HFF-Myc (cell line): ENCODE measurements at places on chromosomes 1 and 21.

GRCh38 chr1:207404849-207405525 lies 49.1 kb upstream of the CR2 start:
- peak; percentile 43 for DNase-seq

DNA sequence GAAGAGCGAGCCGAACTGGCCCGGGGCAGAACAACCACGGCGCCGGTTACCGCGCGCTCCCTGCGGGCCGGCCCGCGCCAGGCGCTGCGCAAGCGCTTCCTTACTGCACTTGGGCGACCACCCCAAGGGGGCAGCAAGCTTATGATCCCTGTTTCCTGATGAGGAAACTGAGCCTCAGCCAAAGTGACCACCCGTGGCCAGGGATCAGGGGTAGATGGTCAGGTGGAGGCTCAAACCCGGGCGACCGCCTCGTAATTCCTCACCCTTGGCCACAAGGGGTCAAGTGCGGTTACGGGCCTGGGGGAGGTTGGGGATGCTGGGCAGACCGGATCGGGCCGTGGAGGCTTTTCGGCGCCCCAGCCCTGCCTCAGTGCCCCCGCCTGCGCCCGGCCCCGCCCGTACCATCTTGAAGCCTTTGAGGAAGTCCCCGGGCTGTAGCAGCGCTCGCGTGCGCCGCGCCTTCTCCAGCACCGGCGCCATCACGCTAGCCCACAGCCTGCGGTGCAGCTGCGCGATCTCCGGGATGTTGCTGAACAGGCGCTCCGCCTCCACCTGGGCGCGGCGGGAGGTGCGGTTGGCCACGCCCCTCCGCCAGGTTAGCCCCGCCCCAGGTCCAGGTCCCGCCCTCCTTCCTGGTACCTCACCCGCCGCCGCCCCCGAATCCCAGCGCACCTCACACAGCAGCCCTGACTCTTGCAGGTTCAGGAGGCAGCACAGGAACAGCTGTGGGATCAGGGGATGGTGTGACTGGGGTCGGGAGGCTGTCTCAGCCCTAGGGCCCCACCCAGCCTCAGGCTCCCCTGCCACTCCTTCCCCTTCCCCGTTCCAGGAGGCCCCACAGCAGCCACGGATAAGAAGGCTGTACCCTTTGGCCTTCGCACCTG lies 5.4 kb upstream of the TNFRSF25 start:
- DNase-seq: no peak

DNA sequence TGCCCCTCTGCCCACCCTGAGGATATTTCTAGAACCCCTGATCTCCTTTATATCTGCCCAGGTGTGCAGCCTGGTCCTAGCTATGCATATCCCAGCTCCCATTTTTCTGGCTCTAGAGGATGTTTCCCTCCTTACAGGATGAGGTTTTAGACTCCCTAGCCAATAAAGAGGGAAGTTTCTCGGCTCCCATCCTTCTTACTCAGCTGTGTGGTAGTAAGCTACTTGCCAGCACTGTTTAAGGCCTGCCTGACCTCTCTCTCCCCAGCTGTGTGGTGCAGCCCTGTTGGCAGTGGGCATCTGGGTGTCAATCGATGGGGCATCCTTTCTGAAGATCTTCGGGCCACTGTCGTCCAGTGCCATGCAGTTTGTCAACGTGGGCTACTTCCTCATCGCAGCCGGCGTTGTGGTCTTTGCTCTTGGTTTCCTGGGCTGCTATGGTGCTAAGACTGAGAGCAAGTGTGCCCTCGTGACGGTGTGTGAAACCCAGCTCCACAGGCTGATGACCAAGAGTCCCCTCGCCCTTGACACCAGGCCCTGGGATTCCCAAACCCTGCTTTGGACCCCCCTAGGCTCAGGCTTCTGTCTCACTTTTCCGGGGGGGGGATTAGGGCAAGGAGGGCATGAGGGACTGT lies 7.8 kb upstream of the P3R3URF start:
- DNase-seq: no peak

DNA sequence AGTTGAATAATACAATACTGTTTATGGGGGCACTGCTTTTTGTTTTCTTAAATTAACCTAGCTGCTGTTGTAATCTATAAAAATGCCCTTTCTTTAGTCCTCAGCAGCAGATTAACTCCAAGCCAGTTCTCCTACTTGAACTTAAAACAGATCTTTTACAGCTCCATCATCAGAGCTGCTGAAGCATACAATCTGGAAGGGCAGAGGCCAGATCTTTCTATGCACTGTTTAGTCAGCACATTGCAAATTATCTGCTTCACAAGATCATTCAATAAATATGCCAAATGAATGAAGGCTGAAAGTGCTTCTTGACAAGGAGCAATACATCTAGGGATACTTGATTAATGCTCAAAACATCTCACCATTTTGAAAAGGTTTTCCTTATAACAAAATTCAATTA lies 115.8 kb downstream of the PLPPR5 start:
- DNase-seq: no peak

DNA sequence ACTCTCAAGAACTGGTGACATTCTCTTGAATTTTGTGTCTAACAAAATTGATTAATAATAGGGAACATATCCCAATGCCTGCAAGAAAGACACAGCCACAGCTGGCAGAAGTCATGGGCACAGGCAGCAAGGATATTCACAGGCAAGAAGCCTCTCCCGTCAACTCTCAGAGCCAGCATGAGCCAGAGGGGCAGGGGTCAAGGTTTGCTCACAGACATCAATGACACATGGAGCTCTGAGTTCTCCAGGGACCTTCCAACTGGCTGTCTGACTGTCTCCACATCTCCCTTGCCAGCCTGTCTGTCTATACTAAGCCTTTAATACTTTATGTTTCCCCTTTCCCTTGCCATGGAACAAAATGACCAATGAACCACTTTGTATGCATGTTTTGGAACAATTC lies 101.5 kb upstream of the RAB4A start:
- no peak for DNase-seq

GRCh38 chr1:4916610-4917009 lies 262.2 kb downstream of the AJAP1 start:
- no peak for DNase-seq

- no peak for DNase-seq
Observed at GRCh38 chr1:234495231-234495990, 16.4 kb upstream of the TARBP1 start.

DNA sequence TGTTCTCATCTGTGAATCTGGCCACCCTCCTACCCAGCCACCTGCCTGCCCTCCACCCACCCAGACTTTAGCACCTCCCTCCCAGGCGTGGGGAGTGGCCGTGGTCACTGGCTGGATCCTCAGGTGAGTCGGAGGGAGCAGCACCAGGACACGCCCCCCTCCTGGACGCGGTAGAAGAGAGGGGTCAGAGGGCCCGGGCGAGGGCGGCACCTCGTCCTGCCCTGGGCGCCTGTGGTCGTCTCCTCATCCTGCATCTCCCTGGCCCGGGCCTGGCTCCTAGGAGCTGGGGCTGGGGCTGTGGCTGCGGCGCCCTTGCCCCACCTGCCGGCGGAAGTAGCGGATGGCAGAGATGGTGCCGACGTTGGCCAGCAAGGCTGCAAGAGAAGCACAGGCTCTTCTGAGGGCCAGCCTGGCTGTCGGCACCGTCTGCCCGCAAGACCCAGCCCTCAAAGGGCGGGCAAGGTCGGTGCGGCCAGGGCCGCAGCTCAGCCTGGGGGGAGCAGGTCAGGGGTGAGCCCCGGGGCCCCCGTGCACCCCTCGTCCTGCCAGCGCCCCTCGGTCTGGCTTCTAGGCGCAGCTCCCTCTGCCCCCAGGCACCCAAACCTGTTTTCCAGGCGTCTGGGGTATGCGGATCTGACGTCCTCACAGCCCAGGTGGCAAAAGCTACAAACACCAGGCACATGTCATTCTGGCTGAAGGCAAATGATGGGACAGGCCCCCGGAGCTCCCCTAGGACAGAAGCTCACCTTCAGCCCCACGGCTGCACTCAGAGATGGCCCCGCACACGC lies 5.8 kb downstream of the PERM1 start:
- DNase-seq: no peak

GRCh38 chr1:92922356-92923035 lies 38.8 kb downstream of the DIPK1A start:
- DNase-seq: no peak

- peak; percentile 87 for DNase-seq
Observed at GRCh38 chr1:24769656-24770651, 24.7 kb downstream of the CLIC4 start.

GRCh38 chr1:151988405-151988923 lies 5.2 kb downstream of the S100A10 start:
- DNase-seq: peak; percentile 89

DNA sequence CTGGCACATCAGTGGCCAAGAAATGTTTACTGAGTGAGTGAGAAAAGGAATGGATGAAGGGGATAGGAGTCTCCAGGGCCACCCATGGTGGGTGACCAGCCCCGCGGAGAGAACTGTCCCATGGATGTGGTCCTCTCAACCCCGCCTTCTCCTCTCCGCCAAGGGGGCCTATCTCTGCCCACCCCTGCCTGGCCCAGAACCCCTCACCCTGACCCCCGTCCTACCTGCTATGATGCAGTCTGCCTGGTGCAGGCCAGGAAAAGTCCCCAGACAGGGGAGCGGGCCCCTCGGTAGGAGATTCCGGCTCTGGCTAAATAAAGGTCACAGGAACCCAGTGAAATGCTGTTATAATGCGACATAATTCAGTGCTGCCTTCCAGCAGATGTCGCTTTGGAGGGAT lies 107.6 kb downstream of the PTPRU start:
- no peak for DNase-seq

GRCh38 chr1:181057079-181057478 lies 23.3 kb downstream of the MR1 start:
- DNase-seq: no peak

GRCh38 chr1:34476371-34476770 lies 278.5 kb upstream of the GJB5 start:
- no peak for DNase-seq

DNA sequence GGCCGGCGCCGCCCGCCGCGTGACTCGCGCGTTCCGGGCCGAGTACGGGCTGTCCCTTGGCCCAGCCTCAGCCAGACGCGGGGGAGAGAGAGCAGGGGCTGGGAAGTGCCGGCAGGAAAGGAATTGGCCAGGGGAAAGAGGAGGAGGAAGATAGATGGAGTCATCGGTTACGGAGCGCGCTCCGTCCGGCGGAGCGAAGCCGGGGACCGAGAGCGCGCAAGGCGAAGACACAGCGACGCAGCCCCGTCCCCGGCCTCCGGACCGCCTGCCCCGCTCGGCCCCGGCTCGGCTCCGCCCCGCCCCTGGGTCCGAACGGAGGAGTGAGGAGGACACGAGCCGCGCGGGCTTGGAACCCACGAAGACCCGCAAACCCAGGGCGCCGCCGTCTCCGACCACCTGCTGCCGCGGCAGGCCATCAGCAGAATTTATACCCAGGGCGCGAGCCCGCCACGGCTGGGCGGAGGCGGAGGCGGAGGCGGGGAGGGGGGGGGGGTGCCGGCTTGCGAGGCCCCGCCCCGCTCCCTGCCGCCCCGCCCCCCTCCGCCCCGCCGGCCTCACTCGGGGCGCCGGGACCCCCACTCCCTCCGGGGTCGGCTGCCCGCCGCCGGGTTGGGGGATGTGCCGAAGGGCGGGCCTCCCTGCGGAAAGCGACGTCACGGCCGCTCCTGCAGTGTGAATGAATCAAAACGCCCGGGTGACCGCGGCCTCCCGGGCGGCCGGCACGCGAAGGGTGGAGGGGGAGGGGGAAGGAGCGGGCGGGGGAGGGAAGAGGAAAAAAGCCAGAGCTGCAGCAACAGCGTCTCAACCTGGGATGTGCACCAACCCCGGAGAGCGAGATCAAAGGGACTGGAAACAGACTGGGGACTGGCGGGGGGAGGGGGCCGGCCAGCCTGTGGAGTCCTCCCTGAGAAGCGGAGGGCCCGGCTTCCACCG lies at the start of gene LHX4:
TSS of gene LHX4 (plus strand) at position 782 of the 933 bp plus-strand sequence. CDS start 266 bp downstream, outside the sequence.
- DNase-seq: no peak

DNA sequence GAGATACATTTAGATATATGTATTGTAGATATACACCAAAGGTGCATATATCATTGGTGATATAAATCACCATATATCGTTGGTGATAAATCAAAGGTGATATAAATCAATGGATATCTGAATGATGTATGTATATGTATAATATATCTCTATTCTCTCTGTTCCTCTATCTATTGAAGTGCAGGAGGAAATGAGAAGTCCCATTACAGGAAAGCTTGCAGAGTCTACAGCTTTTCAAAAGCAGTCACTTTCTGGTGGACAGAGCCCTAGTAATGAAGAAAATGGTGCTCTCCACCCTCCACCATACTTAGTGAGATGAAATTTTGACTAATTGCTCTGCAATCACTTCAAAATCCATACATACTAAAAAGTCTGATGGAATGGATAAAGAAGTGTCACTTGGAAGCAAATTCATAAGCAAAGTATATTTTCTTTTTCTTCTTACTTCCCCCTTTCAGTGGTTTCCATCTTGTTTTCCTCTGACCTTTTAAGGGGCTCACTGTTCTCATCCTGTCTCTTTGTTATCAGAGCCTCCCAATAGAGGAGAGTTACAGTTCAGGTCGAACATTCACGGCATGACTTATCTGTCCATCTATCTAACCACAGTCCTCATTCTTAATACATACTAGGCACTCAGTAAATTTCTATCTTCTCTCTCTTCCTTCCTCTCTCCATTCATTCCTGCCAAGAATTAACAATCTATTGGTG lies 227.2 kb downstream of the KCNJ6 start:
- DNase-seq: no peak

DNA sequence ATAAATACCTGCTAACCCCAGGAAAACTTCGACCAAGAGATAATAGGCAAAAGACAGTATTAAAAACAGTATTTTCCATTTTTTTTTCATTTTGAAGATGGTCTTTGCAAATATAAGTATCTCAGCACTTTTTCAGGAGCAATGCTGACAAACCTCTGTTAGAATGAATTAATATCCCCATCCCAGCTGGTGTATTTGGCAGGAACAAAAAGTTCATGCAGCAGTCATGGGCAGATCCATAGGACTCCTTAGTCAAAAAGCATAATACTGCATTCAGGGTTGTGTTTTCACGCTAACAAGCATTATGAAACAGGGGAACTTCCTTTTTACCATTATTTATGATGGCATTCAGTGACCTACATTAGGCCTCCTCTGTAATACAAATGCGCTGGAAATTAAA lies 344.0 kb downstream of the ST6GALNAC3 start:
- no peak for DNase-seq

GRCh38 chr1:191970116-191970515 lies 188.1 kb upstream of the RGS18 start:
- DNase-seq: no peak

DNA sequence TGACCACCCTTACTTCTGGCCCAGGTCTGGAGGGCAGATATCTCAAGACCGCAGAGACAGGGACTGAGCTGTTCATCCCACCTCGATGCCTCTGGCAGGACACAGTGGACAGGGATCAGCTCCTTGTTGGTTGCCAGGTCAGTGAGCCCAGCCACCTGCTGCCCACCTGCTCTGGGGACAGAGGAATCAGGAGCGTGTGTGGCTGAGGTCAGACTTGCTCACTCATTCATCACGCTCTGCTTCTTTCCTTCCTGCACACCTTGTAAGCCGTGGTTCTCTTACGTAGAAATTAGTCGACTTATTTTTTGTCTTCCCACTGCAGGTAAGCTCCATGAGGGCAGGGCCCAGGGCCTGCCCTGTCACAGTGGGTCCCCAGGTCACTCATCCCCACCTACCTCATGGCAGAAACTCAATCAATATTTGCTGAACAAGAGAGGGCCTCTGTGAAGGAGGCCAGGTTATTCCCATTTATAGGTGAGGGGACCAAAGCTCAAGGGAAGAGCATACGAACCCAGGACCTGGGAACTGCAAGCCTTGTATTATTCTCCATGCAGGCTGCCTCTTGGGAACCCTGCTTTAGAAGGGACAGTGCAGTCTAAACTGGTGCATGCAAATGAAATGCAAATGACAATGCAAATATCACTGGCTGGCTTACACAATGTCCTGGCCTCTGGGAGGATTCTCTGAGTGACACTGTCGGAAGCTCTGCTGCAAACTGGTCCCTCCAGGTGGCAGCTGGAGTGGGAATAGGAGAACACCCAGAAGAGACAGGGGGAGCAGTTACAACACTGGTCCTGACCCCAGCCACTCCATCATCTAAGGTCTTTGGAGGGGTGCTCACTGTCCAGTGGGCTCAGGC lies 58.4 kb upstream of the PAX7 start:
- DNase-seq: no peak
